AML-193 (cell line): ENCODE measurements at places on chromosomes 7 and 10.

DNA sequence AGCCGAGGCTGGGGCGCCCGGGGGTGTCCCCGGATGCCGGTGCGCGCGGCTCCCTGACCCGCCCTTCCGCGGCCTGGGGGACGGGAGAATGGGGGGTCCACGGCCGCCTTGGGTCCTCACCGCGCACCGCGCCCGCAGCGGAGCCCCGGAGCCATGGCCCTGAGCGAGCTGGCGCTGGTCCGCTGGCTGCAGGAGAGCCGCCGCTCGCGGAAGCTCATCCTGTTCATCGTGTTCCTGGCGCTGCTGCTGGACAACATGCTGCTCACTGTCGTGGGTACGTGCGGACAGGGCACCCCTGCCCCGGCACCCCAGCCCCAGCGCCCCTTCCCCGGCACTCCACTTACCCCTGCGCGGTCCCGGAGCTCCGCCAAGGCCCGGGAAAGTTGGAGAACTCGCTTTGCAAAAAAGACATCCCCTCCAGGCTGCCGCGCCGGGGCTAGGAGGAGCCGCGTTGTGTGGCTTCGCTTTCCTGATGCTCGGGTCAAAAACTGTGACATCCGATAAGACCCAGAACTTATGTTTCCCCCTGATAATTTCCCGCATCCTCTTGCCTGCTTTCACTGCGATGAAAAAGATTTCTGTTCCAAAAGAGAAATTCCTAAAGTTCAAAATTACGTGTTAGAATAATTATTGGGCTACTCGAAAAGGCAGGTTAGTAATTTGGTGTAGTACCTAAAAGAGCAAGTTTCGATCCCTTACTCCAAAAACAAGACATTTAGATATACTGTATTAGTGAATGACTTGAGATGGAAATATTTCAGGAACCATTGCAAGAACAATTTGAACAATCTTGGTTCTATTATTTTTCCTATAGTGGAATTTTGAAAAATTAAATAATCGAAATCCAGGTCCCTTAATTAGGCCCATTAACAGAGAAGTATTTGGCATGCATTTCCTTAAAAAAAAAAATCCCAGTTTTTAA lies 888 bp downstream of the SLC18A2 start:
- DNase-seq: no peak

GRCh38 chr7:74455928-74456327 lies 2.2 kb downstream of the GTF2IRD1 start:
- DNase-seq: no peak

GRCh38 chr7:68185631-68186456 lies 1189.2 kb downstream of the TYW1 start:
- DNase-seq: no peak

GRCh38 chr10:61950449-61951143 lies 49.1 kb downstream of the ARID5B start:
- no peak for DNase-seq
